Testis (tissue), 5 donors: ENCODE measurements at places on chromosomes 16 and 17.

GRCh38 chr17:79842656-79843473, 3.6 kb upstream of the CBX4 start:
- H3K27me3 ChIP-seq = peaks cover 4% of the 10 kb centered on the region
- no peak for DNase-seq
- peaks cover 28% of the 10 kb centered on the region for H3K4me1 ChIP-seq
- H3K27ac ChIP-seq = no peak overlapping the region

- H3K27me3 ChIP-seq = no peaks in the 10 kb centered on the region
- H3K36me3 ChIP-seq = no peaks in the 10 kb centered on the region
- H3K27ac ChIP-seq = no peak overlapping the region
- peaks cover 56% of the 10 kb centered on the region for H3K4me1 ChIP-seq
Measured at GRCh38 chr17:18318117-18318516, 3.0 kb downstream of the SMCR8 start.

- DNase-seq = no peak
- no peaks in the 10 kb centered on the region for H3K27me3 ChIP-seq
Measured at GRCh38 chr17:41748275-41748674, 13.8 kb upstream of the HAP1 start.

DNA sequence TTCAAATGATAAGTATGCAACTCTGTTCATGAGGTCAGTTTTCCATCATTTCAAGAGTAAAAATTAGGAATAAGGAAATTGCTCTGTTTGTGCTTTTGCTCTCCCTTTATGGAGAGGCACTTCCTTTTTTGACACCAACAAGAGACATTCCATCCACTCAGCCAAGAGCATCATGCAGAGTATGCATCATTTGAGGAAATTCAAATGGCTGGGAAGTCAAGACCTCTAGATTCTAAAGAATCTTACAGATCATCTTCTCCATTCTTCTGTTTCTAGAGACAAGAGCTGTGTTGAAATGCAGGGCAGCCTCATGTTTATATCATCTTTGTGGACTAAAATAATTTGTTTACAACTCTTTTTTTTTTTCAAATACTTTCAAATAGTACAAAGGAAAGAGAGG, 669.4 kb downstream of the CDH11 start:
- DNase-seq = no peak
- no peaks in the 10 kb centered on the region for H3K4me1 ChIP-seq
- no peaks in the 10 kb centered on the region for H3K36me3 ChIP-seq

DNA sequence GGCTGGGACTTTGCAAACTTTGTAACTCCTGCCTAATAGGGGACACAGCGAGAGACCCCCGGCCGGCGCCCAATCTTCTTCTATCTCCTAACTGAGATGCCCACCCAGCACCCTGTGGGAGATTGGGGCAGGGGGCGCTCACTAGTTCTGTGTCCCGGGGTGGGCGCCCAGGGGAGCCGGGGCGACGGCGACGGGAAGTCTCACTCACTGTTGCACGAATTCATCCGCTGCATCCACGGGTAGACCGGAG, 3.9 kb upstream of the HOXB5 start:
- H3K27ac ChIP-seq = no peak overlapping the region
- DNase-seq = no peak
- peaks cover 4% of the 10 kb centered on the region for H3K4me1 ChIP-seq
- H3K36me3 ChIP-seq = no peaks in the 10 kb centered on the region
- no peaks in the 10 kb centered on the region for H3K27me3 ChIP-seq

GRCh38 chr16:19177111-19177739, 9.2 kb downstream of the SYT17 start:
- no peaks in the 10 kb centered on the region for H3K27me3 ChIP-seq
- H3K4me1 ChIP-seq = no peaks in the 10 kb centered on the region
- H3K27ac ChIP-seq = no peak overlapping the region
